Panc1 (cell line): ENCODE measurements at places on chromosomes 4 and X.

- peak; percentile 39 for DNase-seq
These were observed 17.8 kb downstream of the ZNF185 start for GRCh38 chrX:152915541-152916241.

DNA sequence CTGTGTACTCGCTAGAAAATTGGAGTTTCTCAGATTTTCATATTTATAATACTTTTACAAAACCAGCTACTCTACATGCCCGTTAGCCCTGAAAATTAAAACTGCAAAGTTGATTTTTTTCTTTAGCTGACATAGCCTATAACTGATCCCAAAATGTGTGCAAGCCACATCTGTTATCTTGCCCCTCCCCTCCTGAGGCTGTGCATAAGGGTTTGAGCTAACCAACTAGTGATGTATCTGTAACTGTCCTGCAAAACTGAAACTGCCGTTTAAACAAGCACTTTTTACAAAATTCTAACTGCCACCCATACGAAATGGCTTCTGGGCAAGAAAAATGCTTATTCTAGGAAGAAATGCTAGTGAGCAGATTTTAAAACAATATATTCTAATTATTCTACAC lies 59.1 kb downstream of the EDNRA start:
- no peak for DNase-seq

DNA sequence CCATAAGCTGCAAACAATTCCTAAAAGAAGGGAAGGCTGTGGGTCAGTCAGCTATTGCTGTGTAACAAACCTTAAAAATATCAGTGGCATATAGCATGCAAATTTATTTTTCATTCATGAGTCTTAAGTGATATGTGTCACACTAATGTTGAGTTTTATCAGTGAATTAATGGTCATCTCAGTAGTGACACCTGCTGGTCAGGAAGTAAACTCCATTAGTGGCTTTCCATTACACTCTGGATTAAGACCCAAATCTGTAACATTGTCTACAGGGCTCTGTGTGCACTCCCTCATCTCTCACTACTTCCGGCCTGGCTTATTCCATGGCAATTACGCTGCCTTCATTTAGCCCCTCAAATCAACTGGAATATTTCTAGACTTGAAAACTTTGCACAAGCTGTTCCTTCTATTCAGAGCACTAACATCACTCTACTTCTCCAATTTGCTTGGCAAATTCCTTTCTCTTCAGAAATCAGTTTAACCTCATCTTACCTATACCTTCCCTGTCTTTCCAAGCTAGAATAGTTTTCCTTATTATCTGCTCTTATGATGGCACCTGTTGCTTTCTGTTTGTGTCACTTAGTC lies 217.3 kb upstream of the TAPT1 start:
- DNase-seq: peak; percentile 25

DNA sequence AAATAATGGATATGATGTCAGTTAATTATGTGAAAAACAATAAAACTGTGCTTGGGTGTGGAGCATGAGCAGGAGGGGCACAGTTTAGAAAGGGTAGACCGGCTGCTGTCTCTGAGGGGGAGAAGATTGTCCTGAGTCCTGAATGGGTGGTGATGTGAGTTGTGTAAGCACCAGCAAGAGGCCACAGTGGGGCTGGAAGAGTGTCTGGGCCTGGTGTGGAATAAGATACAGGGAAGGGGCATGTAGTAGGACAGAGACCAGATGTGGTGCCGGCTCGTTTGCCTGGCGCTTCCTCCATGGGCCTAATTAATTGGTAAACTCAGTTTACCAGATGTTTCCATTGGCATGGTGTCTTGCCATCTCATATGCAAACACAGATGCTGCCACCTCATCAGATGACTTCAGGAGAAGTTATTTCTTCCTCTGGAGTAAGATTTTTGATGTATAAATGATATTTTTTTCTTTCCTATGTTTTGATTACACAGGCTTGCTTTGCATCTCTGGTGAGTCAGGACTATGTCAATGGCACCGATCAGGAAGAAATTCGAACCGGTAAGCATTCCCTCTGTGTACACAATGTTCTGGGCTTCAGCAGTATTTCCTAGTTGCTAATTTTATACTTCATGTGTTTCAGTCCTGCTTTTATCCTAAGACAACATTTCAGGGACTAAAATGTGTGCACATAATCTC lies 5.1 kb downstream of the MED28 start:
- DNase-seq: no peak

GRCh38 chrX:132426695-132427281 lies 62.0 kb downstream of the MBNL3 start:
- DNase-seq: no peak

DNA sequence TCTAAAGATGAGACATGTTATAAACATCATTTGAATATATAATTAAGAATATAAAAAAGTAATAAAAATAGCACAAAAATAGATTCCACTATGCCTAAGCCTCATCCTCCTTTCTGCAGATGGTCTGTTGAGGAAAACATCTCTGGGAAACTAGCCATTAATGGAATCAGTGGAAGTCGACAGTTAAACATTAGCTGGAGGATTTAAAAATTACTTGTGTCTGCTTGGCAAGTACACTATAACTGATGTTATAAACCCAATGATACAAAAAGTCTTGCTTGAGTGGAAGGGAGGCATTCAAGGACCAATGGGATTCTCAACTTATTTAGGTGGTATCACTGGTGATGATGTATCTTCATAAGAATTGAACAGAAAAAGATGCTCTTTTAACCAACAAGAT lies 1598.3 kb downstream of the PCDH18 start:
- no peak for DNase-seq

- DNase-seq: no peak
These were observed 990 bp downstream of the HNRNPD start for GRCh38 chr4:82372517-82373485.

GRCh38 chr4:156815717-156816359 lies 155.8 kb downstream of the PDGFC start:
- DNase-seq: no peak

GRCh38 chr4:80566203-80566872 lies 230.8 kb downstream of the CFAP299 start:
- DNase-seq: no peak

GRCh38 chrX:115504167-115504566 lies 56.8 kb upstream of the PLS3 start:
- DNase-seq: no peak

DNA sequence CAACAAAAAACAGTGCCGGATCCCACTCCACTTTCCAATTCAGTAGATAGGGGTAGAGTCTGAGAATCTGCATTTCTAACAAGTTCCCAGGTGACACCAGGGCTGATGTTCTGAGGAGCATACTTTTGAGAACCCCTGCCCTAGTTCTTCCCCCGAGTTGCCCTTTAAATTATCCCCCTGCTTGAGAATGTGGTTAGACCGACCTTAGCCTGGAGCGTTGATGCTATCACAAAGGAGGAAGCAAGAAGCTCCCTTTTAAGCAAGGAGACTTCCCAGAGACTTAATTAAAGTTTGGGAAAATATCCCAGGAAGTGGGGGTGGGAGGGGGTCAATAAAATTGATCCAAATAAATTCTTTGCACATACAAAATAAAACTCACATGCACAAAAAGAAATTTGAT lies 485.9 kb downstream of the SMARCA1 start:
- no peak for DNase-seq

DNA sequence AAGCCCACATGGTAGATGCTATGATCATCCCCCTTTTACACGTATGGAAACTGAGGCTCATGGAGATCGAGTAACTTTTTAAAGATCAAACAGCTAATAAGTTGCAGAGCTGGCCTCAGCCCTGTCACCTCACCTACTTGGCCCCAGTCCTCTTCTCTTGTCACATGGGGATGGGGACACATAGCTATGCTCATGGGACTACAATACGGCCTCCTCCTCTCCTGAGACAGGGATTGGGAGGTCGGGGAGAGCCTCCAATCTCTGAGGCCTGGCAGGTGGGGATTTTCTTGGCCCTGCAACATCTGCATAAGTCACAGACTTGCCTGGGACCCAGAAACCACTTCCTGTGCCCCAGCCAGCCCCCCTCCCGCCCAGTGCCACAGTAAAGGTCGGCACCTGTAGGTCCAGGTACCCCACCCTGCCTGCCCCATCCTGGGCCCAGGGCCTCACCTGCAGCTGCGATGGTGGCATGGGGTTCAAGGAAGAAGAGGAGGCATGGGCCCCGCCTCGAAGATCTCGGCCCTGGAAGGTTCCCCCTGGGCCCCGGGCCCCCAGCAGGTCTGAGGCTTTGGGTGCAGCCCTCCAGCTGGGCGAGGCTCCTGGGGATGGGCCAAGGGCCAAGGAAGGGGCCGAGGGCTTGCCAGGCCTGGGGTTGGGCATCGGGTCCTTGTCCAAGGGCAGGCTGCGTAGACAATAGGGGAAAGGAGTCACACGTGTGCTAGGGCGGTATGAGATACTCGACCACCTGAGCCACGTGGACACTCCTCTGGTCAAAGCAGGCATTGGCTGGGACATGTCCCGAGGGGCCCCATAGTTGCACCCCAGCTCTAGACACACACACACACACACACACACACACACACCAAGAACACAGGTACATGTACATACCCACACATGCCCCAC lies 6.4 kb downstream of the FOXP3 start:
- no peak for DNase-seq
